ENCODE measurements at places on chromosomes 2 and 18. TPM values are rescaled to one million over a fixed set of nuclear protein-coding genes. Genes with fewer than 3 reads are reported as not detected.

DSC2 gene
- not detected for total RNA-seq

NYAP2 gene
- total RNA-seq, result not detected

- H3K27ac ChIP-seq, result no peak overlapping the region
- no peak for DNase-seq
- no peaks in the 10 kb centered on the region for H3K4me1 ChIP-seq
- no peaks in the 10 kb centered on the region for H3K27me3 ChIP-seq
These were observed 50.3 kb upstream of the GREB1L start for GRCh38 chr18:21191596-21192307.

- no peaks in the 10 kb centered on the region for H3K27me3 ChIP-seq
- no peak overlapping the region for H3K4me3 ChIP-seq
- no peak for DNase-seq
- H3K4me1 ChIP-seq, result no peaks in the 10 kb centered on the region
These were observed 132.8 kb upstream of the SP5 start for GRCh38 chr2:170582313-170582712.

GRCh38 chr2:76204048-76204447 is 493.3 kb upstream of the GCFC2 start:
- DNase-seq, result no peak
- H3K36me3 ChIP-seq, result no peaks in the 10 kb centered on the region
- H3K27me3 ChIP-seq, result no peaks in the 10 kb centered on the region
- H3K4me1 ChIP-seq, result no peaks in the 10 kb centered on the region
- H3K4me3 ChIP-seq, result no peak overlapping the region

DNA sequence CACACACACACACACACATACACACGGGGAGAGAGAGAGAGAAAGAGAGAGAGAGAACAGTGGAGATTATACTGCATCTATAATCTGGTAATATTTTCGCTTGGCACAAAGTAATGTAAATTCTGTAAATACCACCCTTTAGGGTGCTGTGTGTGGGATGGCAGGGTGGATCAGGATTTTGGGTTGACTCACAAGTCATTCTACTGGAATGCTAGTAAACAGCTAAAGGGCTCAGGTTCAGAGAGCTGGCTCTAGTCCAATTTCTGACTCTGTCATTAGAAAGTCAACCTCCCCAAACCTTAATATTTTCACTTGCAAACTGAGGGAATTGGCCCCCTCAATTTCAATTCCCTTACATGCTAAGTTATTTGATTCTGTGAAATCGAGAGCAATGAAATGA is 308.3 kb downstream of the TSN start:
- no peak overlapping the region for H3K4me3 ChIP-seq
- H3K27ac ChIP-seq, result no peak overlapping the region
- DNase-seq, result no peak
- H3K36me3 ChIP-seq, result no peaks in the 10 kb centered on the region
